GM10248 (cell line): ENCODE measurements at places on chromosomes 3 and 15.

DNA sequence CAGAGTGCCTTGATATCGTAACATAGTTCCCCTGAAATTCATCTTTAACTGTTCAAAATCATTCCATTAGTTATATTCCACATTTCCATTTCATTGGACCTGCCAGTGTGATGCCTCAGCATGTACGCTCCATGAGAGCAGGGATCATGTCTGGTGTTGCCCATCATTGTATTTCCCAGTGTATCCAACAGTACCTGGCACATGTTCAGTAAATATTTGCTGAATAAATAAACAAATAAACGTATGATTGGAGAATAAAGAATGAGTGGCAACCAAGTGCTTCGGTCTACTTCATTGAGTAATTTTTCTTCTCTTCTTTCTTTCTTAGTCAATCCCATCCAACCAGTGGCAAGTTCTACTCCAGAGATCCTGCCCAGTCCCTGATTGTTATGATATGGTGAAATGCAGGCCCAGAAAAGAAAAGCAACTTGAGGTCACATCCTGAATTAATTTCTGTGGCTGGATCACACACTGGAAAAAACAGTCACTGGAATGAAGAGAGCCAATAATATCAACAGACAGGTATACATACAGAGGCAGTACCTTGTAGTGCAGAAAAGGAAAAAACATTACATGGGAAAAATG, 101.2 kb downstream of the PLCH1 start:
- DNase-seq = no peak

- no peak for DNase-seq
These were observed 8.1 kb downstream of the ARIH1 start for GRCh38 chr15:72482275-72482674.

GRCh38 chr3:141915766-141916165, 39.3 kb downstream of the ATP1B3 start:
- no peak for DNase-seq

- no peak for DNase-seq
These were observed 60.5 kb upstream of the SPATA12 start for GRCh38 chr3:57000012-57000411.

- no peak for DNase-seq
These were observed 82.0 kb downstream of the HHLA2 start for GRCh38 chr3:108378153-108378951.

DNA sequence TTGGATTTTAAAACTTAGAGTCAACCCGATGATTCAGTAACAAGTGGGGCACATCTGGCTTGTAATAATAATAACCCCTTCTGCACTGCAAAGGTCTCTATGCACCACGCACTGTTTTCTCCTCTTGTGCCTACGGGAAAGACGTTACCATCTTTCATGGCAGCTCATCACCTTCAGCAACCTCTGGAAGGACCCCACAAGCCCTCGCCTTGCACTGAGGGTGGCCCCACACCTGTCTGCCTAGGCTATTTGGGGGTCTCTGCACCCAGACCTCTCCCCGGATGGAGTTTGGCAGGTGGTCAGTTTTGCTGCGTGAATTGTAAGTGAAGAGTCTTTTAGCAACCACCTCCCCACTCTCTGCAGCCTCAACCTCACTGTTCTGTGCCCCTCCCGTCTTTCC, 138.6 kb upstream of the MEF2A start:
- DNase-seq = no peak

DNA sequence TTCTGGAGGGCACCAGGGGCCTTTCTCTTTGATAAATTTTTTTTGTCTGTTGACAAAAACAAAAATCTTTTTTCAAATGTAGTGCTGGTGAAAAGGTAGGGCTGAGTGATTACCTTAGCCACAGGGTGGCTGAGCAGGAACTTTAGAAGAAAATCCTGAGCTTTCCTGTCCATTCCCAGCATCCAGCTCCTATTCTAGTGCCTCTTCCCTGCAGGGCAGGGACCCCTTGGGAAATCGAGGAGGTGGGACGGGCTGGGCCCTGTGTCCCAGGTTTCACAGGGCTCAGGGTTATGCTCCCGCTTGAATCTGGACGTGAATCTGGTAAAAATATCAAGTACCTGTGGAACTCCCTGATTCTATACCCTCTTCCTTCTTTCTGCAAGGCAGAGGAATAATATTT, 31.7 kb downstream of the EDEM1 start:
- no peak for DNase-seq

- peak; percentile 18 for DNase-seq
These were observed 5.6 kb downstream of the CD96 start for GRCh38 chr3:111547631-111548030.

DNA sequence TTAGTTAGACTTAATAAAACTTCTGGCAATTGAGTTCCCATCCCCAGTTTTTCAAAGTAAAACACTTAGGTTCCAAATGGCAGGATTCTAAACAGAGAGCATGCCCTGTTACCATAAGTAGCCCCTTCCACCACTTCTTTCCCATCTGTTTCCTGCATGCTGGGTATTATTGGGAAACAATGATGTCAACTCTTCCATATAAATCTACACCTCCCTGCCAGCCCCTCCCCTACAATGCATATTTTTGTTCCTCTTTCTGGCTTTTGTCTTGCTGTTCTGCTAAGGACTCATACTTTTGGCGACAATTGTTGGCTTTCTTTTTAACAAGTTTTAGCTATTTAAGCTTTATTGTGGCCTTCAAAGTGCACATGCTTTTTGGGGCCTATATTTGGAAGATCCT, 11.1 kb downstream of the ARHGAP31 start:
- DNase-seq = no peak

DNA sequence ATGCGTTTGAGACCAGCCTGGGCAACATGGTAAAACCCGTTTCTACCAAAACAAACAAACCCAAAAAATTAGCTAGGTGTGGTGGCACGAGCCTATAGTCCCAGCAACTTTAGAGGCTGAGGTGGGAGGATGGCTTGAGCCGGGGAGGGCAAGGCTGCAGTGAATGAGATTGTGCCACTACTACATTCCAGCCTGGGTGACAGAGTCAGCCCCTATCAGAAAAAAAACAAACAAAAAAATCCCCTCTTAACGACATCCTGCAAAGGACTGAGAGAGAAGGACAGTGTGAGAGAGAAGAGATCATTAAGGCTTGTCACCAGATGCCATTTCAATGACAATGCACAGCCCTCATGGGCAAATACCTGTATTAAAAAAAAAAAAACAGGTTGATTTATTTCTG, 266.7 kb upstream of the ATP10A start:
- DNase-seq = no peak

DNA sequence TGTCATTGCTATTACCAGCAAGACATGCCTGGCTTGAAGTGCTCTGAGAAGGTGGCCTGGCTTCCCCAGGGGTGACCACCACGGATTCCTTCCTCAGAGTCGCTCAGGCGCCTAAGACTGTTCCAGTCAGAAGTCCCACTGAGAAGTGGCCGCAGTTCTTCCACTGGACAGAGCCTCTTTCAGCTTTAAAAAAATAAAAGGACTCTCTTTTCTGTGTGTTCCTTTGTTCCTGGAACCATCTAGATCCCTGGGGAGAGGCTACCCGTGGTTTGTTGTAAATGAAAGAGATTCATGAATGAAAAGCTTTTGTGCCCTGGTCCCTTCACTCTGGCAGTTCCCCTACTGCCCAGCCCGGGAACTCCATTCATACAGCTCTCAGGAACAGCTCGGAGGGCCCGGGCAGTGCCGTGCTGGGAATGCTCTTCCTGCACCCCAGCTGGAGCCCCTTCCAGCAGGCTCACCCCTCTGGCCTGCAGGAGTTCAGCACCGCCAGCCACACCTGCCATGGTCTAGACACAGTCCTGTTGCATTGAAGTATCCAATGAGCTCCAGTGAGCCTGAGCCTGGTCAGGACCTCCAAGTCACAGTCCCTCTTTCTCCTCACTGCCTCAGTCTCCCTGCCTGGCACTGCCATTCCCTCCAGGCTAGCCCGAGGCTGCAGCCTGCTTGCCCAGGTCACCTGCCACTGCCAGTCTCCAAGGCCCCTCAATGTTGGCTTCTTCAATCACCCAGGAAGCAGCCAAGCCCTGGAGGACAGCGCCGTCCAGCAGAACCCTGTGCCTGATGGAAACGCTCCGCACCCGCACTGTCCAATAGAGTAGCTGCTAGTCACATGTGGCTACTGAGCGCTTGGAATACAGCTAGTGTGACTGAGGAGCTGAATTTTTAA, 75.4 kb downstream of the XXYLT1 start:
- no peak for DNase-seq

DNA sequence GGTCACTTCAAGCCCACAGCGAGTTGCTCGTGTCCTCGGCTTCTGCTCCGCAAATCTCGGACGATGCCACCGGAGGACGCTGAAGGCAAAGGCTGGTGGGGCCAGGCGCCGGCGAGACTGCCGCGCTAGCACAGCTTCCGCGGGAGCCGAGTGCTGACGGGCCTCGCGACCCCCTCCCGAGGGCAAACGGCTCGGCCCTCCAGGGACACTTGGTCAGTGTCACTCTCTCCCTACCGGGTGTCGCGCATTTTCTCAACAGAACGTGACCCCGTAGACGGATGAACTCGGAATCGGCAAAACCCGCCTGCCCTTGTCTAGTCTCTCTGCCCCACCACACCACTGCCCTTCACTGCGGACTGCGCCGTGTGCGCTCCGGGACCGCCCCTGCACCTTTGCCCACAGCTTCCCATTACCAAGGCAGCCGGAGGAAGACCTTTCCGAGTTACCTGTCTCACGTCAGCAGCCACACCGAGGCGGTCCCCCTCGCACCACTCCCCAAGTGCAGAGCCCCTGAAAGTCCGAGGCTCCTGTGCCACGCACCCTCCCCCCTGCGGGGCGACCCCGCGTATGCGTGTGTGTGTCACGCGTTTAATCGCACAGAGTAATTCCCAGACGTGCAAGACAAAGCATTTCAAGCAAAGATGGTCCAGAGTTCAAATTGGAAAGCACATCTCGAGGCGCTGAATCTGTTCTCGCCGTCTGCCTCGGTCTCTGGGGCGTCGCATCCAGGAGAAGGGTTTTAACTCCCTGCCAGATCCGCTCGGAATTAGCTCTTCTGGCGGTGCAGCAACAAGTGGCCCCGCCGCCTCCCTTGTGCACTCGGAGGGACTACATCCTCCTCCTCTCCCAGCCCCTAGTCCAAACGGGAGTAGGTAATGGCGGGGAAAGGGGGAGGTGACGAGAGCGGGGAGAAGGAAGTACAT, 245.0 kb upstream of the TOPAZ1 start:
- peak; percentile 54 for DNase-seq

DNA sequence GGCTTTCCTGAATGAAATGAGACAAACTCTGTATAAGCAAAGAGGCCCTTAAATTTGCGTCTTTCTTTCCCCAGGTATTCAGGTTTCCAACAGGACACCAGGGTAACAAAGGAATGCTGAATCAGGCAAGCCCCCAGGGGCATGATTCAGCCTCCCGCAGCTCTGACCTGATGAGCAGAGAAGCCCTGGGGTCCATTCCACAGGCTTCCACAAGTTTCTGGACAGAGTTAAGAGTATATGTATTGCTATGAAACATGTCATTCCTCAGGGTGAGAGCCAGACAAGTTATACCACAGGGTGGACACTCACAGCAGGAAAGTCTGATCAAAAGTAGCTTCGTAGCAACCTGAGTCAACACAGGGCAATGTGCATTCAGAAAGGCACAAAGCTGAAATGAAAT, 68.1 kb upstream of the CTNNB1 start:
- no peak for DNase-seq

DNA sequence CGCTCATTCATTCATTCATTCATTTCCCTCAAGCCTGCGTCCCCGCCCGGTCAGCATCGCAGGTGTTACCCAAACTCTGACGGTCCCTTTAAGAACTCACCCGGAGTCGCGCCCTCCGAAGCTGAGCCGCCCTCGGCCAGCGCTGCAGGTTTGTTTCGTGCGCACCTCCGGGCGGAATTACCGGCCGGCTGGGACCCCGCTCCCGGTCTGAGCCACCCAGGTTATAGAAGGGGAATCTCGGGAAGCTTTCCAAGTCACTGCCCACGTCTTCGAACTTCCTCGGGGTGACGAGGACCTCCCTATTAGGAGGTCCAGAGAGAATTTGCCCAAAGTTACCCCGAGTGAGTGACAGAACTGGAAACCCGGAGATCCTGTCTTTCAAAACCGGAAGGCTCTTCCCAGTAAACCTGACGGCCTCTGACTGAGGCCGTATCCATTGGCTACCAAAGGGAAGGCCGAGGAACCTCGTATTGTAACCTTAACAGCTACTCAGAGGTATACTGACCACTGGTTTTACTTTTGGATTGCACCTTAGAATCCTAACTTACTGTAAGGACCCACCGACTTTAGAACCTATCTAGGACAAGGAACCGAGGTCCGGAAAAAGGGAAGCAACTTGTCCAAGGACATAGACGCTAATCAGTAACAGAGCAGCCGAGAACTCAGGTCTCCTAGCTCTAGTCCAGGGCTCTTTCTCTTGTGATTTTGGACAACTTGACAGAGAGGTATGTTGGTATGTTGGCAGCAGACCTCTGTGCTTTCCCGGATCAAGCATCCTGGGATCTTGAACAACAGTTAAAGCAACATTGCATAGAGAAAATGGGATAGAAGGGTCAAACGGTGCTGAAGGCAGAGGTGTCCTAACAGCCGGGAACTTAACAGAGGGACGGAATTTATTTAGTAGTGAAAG, 788 bp upstream of the DLG1 start:
- DNase-seq = peak; percentile 56

GRCh38 chr3:27216955-27217552, 152.1 kb downstream of the NEK10 start:
- DNase-seq = no peak

- DNase-seq = no peak
These were observed 36.1 kb upstream of the MCF2L2 start for GRCh38 chr3:183464480-183464879.

DNA sequence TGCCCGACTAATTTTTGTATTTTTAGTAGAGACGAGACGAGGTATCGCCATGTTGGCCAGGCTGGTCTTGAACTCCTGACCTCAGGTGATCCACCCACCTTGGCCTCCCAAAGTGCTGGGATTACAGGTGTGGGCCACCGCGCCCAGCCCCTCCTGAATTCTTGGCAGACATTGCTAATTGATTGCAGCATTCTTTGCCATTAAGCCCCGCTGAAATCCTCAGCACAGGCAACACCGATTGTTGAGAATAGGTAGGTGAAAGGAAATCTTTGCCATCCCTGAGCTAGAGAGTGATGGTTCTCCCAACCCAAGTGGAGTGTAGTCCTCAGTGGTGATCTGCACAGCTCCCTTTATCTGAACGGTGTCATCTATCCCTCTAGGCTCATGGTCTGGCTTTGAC, 1.6 kb downstream of the MAN2A2 start:
- no peak for DNase-seq

DNA sequence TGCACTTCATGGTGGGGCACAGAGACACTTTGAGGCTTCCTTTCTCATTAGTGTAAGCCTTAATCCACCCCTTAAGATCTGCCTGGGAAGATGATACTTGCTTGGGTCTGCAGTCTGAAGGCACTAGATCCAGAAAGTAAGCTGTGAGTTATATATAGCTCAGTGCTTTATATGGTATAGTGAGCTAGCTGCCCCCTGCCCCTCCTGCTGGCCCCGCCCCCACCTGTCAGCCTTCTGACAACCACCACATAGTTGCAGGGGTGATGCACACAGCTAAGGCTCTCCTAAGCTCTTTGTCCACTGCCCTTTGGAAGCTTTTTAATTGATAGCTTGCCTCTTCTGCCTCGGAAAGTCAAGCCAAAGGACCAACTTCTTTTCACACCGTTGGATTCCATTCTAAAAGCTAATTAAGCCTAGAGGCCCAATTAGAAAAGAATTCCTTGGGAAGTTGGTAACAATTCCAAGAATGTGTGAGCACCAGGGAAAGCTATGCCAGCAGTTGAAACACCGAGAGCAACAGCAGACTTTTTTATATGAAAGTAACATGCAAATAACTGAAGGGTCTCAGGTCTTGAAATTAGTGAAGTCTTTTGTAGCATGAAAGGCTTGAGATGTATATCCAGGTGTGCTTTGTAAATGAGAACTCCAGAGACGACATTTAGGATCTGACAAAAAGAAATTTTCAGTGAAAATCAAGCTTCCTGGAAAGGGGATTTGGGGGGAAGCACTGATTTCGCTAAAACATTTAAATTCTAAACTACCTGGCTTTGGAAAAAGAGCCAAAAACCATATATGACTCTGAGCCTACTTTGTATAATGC, 2.3 kb downstream of the TPM1 start:
- DNase-seq = no peak
